ENCODE measurements at places on chromosomes 5 and 9.

DNA sequence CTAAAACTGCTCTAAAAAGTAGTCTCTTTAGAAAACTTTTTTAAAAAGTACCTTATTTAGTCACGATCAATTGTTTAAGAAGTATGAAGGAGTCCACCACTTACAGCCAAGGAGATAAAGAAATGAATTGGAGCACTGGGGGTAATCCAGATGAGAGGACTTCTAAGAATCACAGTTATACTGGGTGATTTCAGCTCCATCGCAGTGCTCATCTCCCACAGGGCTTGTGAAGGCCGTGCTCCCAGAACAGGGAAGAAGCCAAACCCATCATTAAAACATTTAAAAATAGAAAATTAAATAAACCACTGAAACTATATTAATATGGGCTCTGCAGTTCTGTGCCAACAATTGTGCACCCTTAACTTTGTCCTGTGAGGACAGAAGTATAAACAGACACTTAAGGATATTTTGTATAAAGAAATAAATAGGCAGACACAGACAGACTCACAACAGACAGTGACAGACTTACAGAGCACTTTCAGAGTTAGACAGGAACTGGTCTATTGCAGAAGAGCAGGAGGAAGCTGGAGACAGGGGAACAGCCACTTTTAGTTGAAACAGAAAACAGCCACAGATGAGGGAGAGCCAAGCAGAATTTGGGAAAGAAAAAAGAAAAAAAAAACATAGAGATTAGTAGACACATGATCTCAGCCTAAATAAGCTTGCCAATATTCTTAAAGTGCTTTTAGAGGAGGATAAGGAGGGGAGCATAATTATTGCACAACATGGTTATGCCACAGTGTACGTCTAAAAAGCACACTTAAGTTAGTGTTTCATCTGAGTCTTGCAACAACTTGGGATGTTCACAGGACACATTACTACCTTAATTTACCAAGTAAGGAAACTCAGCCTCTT, 81.8 kb downstream of the FBXO38 start:
- DNase-seq: no peak

GRCh38 chr5:135930949-135931295, 23.9 kb downstream of the LECT2 start:
- no peak for DNase-seq

DNA sequence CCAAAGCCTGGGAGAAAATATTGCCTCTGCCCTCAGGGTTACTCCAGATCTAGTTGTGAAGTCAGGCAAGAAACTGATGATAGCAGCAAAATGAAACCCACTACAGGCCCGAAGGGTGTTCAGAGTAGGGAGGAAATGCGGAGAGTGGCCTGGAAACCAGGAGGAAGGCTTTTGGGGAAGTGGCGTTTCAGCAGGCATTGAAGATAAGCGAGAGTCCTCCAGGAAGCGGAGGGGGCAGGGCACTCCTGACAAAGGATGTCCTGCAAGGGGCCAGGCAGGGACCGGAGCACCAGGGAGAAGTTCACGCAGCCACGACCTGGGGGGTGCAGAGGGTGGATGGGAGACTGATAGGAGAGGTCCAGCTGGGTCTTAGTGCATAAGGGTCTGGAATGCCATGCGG, 7.8 kb upstream of the FOXI1 start:
- no peak for DNase-seq

DNA sequence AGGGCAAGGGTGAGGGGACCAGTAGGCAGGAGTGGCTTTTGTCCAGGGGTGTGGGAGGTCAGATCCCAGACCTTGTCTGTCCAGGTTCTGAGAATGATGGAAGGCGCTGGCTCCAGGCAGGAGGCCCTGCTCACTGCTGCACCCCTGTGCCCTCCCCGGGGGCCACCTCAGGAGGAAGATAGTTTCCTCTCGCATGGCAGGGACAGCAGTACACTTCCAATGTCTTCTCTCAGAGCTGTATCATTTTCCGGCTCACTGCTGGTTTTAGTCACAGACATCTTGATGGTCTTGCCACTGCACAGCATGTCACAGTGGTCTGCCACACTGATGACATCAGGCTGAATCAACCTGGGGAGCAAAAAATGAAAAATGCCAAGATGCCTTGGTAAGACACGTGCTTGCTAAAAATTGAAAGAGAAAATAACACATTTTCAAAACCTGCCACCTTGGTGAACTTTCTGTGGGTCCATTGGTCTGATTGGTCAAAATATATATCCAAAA, 3.3 kb upstream of the SLC6A3 start:
- no peak for DNase-seq

DNA sequence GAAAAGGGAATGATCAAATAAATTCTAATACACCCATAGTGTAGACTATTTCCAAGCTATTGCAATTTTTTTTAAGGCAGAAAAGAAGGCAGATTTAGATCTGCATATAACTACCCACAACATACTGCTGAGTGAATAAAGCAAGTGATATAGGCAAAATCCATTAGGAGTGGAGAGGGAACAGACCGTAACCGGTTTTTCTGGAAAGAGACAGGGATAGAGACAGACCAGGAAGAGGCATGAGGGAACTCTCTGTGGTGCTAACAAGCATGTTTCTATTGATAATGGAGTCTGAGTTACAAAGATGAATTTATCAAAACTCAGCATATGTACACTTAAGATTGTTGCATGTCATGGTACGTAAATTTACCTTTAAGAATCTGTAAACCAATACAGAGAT, 14.5 kb downstream of the ZDHHC21 start:
- no peak for DNase-seq

DNA sequence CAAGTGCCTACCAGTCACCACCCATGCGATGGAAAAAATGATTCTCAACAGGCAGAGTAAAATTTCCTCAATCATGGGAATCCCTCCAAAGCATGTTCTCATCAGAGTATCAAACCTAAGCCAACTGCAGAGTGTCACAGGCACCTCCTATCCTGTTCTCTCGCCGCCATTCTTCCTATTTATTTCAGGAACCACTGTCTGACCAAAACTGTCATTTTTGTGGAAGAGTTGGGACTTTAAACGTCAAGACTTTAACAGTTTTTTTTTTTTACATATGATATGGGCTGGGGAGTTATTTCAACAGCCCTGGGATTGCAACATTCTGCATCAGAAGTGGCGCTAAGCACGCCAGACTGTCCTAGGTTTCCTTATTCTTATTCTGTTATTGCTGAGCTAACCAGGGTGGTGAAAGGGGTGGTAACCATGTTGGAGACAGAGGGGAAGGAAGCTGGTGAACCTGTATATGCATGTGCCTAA, 29.5 kb downstream of the PFDN1 start:
- no peak for DNase-seq

- DNase-seq: no peak
Measured at GRCh38 chr9:33524306-33524947, 376 bp downstream of the ANKRD18B start.

DNA sequence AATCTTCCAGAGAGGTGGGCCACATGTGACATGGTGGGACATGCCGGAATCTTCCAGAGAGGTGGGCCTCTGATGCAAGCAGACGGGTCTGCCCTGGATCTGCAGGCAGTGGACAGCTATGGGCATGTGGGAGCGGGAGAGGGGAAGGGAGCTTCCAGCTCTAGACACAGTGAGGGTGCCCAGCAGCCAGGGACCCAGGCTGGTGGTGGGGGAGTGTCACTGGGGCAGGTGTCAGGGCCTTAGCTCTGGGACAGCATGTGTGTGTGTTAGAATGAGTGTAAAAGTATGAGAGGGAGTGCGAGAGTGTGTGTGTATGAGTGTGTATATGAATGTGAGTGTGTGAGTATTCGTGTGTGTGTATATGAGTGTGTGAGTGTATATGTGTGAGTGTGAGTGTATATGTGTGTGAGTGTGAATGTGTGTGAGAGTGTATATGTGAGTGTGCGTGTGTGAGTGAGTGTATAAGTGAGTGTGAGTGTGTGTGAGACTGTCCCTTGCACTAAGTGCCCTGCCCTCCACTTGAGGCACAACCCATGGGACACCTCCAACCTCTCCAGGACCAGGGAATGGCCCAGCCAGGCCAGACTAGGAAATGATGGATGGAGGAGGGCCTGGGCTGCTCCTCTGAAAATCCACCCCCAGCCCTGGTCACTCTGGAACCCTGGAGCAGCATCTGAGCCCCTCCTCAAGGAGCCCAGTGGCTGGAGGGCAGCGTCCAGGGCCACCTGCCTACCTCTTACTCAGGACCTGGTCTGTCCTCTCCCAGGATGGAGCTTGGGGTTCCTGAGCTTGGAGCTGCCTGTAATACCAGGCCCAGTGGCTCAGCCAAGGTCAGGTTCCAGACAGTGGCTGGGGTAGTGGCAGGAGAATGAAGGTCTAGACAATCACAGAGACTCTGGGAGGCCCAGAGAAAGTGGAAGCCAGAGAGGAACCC, 122.2 kb downstream of the C9orf50 start:
- no peak for DNase-seq

GRCh38 chr9:4842734-4843133, 50.0 kb downstream of the RCL1 start:
- no peak for DNase-seq

GRCh38 chr9:102778746-102779145, 216.4 kb upstream of the CYLC2 start:
- no peak for DNase-seq

- no peak for DNase-seq
Measured at GRCh38 chr9:120885958-120886357, 9.0 kb upstream of the PHF19 start.
